ENCODE measurements at places on chromosomes 2 and 18.

GRCh38 chr18:34957119-34957863, 83.9 kb upstream of the MAPRE2 start:
- DNase-seq, result no peak

DNA sequence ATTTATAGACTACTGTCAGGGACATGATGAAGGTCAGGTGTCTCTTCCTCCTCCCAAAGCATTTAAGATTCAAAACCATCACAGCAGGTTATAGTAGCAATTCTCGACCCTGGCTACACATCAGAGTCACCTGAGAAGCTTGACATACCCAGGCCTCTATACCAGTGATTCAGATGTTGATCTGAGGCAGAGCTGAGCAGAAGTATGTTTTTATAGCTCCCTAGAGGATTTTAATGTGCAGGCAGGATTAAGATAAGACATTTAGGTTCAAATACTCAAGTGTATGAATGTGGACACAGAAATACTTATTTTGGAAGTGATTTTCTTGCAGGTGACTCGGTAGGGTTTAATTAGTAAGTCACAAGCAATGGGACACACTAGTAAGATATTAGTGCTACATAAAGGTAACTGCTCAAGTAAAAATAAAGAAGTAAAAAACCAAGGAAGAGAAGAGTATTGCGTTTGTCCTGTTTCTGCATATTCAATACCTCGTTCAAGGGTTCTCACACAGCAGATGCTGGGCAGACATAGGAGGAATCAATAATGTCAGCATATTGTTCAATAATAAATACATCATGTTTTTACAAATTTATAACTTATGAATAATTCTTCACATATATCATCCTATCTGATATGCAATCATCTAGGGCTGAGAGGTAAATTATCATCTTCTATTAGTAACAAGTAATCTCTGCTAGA, 7.0 kb downstream of the GCFC2 start:
- DNase-seq, result no peak

DNA sequence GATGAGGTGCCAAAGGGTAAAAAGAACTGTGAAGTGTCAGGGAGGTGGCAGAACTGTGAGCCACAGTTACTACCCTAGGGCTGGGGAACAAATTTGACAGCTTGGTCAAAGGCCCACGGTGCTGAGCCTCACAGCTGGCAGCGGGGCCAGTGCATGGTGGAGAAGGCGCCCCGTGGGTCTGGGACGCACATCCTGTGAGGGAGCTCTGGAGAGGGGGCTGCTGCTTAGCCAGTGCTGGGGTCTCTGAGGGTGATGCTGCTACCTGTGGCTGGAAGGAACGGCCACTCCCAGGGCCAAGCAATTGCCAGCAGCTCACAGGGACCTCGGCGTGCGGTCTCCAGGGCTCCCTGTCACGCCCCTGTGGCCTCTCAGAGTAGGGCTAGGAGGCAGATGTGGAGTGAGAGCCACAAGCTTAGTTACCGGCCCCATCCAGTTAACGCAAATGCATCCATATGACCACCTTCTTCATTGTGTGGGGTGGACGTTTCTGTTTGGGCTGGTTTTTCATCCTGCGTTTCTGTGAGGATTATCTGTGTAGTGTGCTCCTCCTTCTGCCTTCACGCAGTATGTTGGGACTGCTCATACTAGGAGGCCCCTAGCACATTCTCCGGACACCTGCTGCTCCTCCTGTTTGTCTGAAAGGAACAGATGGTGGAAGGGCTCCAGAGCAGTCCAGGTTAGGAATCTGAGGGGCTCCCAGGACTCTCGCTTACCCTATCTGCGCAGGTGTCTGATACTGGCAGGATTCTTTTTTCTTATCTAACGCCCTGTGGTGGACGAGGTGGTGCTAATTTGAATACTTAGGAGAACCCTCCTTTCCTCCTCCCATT, 26.0 kb downstream of the STK25 start:
- DNase-seq, result no peak

- no peak for DNase-seq
Measured at GRCh38 chr18:79853303-79853992, 55.7 kb downstream of the KCNG2 start.

GRCh38 chr2:9355716-9356115, 67.6 kb downstream of the ITGB1BP1 start:
- no peak for DNase-seq

GRCh38 chr2:237758185-237758584, 40.4 kb upstream of the RBM44 start:
- no peak for DNase-seq

All from activated naive CD4-positive, alpha-beta T cell (primary cell).